ENCODE measurements at places on chromosomes 13 and 19.

DNA sequence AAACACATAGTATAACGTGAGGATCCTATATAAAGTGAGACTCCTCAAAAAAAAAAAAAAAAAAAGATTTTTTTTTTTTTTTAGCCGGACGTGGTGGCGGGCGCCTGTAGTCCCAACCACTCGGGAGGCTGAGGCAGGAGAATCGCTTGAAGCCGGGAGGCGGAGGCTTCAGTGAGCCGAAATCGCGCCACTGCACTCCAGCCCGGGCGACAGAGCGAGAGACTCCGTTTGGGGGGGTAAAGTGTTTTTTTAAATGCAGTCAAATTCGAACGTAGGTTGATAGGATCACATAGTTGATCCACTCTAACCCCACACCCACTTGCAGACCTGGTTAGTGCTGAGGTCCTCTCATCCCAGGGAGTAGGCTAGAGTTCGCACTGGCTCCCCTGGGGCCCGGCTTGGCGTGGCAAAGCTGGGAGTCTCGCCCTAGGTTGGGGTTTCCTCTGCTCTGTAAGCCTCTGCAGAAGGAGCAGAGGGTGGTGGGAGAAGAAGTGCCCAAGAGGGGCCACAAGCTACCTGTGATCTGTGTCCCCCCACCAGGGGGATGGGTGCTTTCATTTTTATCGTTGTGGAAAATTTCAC lies 6.5 kb downstream of the RNF225 start:
- DNase-seq: no peak

- DNase-seq: no peak
These were observed 150.1 kb downstream of the OXGR1 start for GRCh38 chr13:96844195-96844594.

DNA sequence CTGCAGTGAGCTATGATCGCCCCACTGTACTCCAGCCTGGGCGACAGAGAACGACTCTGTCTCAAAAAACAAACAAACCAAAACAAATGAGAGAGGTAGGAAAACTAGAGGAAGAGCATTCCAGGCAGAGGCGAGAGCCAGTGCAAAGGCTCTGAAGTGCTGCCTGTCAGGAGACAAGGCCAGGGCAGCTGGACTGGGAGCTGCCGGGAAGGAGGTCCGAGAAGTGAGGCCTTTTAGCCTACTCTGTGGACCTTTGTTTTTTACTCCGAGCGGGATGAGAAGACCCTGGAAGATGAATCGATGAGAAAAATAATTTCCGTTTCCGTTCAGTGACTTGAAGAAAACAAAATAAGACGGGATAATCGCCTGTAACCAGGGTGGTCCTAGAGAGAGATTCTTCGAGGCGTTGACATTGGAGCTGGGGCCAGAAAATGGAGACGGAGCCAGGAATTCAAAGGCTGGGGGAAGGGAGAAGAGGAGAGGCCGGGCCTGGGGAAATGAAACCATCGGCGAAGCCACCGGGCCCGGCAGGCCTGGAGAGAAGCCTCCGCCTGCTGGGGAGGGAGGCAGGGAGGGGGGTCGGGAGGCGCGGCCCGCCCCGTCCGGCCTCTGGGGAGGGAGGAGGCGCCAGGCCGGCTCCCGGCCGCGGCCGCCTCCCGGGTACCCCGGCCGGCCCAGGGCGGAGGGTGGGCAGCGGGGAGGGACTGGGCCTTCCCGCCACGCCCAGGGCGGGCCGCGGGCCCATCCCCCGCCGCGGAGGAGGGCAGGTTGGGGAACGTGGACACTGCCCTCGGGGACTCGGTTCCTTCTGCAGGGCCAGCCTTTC lies 7.8 kb upstream of the SERTAD1 start:
- DNase-seq: peak; percentile 95

DNA sequence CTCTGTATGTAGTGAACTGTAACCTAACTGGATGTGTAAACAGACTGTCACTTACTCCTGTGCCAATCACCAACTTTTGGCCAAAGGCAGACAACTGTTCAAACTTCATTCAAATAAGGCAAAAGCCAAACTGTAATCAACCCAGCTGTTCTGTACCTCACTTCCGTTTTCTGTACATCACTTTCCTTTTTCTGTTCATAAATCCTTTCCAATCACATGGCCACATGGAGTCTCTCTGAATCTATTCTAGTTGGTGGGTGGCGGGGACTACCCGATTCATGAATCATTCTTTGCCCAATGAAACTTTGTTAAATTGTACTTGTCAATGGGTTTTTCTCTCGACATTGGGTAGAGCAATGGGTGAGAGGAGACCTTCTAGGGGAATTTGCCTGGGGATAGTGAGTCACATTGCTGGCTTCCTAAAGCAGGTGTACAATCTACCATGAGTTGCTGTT lies 178.3 kb upstream of the RFC3 start:
- peak; percentile 16 for DNase-seq

- peak; percentile 97 for DNase-seq
These were observed 225.8 kb upstream of the IRS2 start for GRCh38 chr13:110012102-110012739.

DNA sequence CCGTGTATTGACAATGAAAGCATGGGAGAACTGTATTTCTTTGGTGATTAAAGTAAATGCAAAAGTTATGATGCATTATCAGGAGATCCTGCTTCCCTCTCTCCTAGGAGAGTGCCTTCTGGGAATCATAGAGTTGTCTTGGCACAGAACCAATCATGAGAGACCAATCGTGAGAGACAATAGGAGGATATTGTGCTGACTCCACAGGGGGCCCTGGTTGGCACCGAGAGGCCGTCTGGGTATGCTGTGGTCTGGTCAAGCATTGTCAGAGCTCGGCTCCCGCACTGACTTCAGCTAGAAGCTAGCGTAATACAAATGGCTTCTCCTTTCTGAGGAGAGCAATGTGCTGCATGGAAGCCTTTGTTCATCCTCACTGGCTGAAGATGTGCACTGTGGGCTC lies 131.5 kb upstream of the GJB6 start:
- DNase-seq: no peak

GRCh38 chr19:53871454-53871853 lies 3.8 kb downstream of the MYADM start:
- no peak for DNase-seq

- DNase-seq: peak; percentile 19
These were observed 86.5 kb downstream of the KCTD12 start for GRCh38 chr13:76799696-76800095.
